ENCODE measurements at places on chromosomes 5 and 9. TPM values are rescaled to one million over a fixed set of nuclear protein-coding genes. Genes with fewer than 3 reads are reported as not detected.

SLC46A2 gene
- total RNA-seq: not detected

DNA sequence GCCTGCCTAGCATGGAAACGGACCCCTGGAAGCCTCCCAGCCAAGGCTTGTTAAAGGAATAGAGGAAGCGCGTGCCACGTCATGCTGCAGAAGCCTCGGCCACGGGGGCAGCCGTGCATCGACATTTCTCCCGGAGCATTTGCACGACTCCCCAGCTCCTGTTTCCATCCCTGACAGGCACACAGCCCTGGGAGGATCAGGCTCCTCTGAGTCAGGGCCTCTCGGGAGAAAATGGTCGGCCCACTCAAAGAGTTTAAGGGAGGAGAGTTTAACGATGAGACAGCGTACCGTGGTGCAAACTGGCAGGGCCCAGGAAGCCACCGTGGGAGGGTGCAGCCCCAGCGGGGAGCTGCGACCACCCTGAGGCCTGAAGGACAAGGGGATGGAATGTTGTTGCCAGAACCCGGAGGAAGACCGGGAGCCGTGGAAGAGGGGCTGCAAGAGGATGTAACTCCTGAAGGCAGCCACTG, 213.6 kb downstream of the PAX5 start:
- no peak for DNase-seq

- no peak for DNase-seq
These were observed 66.8 kb upstream of the RNF130 start for GRCh38 chr5:180138214-180138975.

DNA sequence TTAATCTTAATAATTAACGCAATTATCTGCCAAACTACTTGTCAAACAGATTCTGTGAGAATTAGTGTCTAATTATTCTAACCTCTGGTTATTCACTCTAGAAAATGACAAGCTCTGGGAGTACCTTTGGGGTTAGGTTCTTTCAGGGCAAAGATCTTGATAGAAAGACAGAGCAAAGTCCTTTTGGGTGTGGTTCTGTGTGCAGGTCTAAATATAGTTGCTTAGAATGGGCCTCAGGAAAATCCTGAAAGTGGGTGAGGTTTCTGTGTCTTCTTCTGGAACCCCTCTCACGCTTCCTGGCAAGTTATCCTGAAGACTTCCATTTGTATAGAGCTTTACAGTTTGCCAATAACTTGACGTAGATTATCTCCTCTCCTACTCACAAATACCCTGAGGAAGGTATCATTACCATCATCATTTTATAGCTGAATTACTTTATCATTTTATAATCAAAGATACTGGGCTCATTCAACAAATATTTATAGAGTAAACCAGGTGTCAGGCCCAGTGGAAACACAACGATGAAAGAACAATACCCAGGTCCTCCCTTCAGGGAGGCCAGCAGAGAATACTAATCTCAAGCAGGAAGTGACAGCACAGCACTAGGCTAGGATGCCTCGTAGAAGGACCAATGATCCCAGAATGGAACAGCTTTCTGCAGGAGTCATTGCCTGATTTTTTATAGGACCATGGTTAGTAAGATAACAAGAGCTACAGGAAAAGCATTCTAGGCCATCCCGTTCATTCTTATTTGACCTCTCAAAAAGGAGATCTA, 27.6 kb upstream of the LHFPL2 start:
- no peak for DNase-seq

C5orf58 gene
- not detected for total RNA-seq

DNA sequence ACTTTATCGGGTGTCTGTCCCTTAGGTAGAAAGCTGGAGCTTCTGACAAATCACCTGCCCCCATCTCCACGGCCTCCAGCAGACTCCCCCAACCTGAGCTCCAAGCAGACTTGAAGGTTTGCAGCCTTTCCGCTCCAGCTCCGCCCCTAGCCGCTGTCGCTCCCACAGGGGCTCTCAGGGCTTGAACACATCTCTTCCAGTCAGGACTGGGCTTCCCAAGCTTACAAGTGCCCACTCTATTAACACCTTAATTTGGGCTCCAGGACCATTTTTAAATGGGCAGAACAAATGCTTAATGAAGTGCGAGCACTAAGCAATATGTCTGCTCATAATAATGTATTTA, 17.2 kb upstream of the SLC25A51 start:
- DNase-seq: no peak

- no peak for DNase-seq
These were observed 7.6 kb upstream of the ELOVL7 start for GRCh38 chr5:60851626-60852025.

GRCh38 chr5:151551985-151552384, 39.1 kb downstream of the FAT2 start:
- no peak for DNase-seq

QRFP gene
- total RNA-seq: not detected

DNA sequence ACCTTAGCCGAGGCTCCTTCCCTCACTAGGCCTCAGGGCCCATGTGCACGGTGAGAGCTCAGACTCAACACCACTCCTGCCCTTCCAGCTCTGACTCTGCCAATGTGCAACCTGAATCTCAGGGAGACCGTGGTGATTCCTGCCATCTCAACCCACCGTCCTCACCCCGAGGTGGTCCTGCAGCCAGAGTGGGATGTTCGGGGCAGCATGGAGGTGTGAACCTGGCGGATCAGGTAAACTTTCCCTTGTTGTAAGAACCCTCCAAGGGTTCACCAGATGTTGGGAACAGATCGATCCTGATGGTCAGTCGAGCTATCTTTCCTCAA, 538 bp upstream of the AKNA start:
- no peak for DNase-seq

PCDHB7 gene
- 0.96 TPM for total RNA-seq

KLF4 gene
- 38.7 TPM for total RNA-seq

ANXA1 gene
- total RNA-seq: 167 TPM

ITGA2 gene
- total RNA-seq: 62.0 TPM

SLC6A3 gene
- total RNA-seq: not detected

RNF180 gene
- total RNA-seq: 11.5 TPM

GADD45G gene
- 0.41 TPM for total RNA-seq

PPP1R26 gene
- total RNA-seq: 48.0 TPM

GRCh38 chr5:128315671-128316070, 222.4 kb downstream of the FBN2 start:
- no peak for DNase-seq

- peak; percentile 7 for DNase-seq
These were observed 42.1 kb upstream of the RAPGEF6 start for GRCh38 chr5:131677115-131677514.

LCN10 gene
- total RNA-seq: 0.21 TPM

INSL4 gene
- not detected for total RNA-seq

DNA sequence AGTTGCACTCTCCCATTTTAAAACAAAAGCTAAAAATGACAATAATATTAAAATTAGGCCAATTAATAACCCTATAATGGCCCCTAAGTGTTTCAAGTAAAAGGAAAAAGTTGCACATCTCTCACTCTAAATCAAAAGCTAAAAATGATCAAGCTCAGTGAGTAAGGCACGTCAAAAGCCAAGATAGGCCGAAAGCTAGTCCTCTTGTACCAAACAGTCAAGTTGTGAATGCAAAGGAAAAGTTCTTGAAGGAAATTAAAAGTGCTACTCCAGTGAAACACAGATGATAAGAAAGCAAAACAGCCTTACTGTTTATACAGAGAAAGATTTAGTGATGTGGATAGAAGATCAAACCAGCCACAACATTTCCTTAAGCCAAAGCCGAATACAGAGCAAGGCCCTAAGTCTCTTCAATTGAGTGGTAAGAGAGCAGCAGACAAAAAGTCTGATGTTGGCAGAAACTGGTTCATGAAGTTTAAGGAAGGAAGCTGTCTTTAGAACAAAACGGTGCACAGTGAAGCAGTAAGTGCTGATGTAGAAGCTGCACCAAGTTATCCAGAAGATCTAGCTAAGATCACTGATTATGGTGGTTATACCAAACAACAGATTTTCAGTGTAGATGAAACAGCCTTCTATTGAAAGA, 144.1 kb upstream of the ACOT12 start:
- DNase-seq: no peak

MEF2C gene
- total RNA-seq: 4.8 TPM

DNA sequence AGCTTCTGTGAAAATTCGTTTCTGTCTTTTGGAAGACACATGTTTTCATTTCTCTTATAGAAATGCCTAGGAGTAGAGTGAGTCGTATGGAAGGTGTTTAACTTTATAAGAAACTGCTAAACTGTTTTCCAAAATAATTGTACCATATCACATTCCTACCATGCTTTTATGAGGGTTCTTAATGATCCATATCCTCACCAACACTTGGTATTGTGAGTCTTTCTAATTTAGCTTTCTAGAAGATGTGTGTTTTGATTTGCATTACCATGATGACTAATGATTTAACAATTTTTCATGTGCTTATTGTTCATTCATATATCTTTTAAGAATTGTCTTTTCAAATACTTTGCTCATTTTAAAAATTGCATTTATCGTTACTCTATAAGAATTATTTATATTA, 223.6 kb downstream of the COMMD10 start:
- DNase-seq: no peak

- DNase-seq: no peak
These were observed 567.2 kb downstream of the SLCO4C1 start for GRCh38 chr5:101728933-101729332.

SPARC gene
- total RNA-seq: 139 TPM

All from kidney epithelial cell (primary cell).